Hematopoietic multipotent progenitor cell treated with erythropoietin and hydrocortisone succinate and interleukin-3 and kit ligand, for 15 days (in vitro differentiated cells): ENCODE measurements at places on chromosomes 3 and 15.

DNA sequence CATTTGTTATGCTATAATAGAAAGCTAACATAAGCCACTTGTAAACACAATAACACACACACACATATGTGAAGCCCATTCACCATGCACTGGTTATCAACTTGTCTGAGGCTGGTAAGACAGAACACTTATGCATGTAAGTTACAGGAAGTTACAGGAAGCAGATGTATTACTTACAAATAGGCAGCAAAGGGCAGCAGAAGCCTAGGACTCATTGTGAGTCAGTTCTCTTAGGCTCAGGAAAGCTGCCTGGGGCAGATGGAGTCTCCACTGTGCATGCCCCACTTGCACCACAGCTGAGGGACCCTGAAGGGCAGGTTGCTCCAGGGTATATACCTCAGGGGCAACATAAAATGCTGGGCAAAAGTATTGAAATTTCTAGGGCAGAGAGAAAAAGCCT is 748.8 kb upstream of the CCDC54 start:
- DNase-seq, result no peak

- DNase-seq, result peak; percentile 86
Observed at GRCh38 chr3:42780892-42781700, 8.0 kb upstream of the CCDC13 start.

- no peak for DNase-seq
Observed at GRCh38 chr3:157093096-157093495, 66.9 kb downstream of the CCNL1 start.

GRCh38 chr3:168973206-168973605 is 690.3 kb downstream of the MECOM start:
- no peak for DNase-seq

DNA sequence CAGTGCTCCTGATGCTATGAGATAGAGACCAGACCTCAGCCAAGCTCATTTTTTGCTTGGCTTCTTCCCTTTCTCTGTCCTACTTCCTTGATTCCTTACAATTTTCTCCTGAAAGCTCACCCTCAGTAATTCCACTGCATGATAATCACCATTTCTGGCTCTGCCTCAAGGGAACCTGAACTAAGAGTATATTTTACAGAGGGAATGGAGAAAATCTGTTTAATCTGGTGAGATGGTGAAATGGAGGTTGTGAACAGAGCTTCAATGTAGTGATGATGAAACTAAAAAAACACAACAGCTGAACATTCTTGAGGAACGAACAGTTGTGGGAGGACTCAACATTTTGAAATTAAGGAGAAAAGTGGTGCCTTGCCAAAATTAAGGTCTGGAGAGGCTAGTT is 16.3 kb downstream of the HHLA2 start:
- no peak for DNase-seq

DNA sequence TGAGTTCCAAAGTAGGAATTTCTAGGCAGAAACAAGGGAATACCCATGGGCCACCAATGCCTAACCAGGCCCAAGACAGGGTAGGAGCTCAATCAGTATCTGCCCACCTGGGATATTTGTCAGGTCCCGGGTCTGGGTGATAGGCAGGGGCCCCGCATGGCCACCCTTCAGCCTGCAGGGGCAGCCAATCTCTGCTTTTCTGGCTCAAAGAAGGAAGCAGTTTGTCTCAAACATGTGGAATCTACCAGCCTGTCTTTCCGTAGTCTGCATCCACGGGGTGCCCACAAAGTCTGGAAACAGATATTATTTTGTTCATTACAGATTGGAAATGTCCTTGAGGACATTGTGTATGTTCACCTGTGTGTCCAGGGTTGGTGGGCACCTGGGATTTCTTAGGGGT is 56.2 kb downstream of the CEMIP start:
- DNase-seq, result no peak

- DNase-seq, result no peak
Observed at GRCh38 chr3:69423463-69424155, 37.7 kb upstream of the FRMD4B start.

- no peak for DNase-seq
Observed at GRCh38 chr3:42873221-42873982, 2.3 kb downstream of the CYP8B1 start.

- no peak for DNase-seq
Observed at GRCh38 chr15:69538379-69538778, 85.8 kb downstream of the RPLP1 start.

- no peak for DNase-seq
Observed at GRCh38 chr3:38459499-38460048, 5.9 kb downstream of the ACVR2B start.

DNA sequence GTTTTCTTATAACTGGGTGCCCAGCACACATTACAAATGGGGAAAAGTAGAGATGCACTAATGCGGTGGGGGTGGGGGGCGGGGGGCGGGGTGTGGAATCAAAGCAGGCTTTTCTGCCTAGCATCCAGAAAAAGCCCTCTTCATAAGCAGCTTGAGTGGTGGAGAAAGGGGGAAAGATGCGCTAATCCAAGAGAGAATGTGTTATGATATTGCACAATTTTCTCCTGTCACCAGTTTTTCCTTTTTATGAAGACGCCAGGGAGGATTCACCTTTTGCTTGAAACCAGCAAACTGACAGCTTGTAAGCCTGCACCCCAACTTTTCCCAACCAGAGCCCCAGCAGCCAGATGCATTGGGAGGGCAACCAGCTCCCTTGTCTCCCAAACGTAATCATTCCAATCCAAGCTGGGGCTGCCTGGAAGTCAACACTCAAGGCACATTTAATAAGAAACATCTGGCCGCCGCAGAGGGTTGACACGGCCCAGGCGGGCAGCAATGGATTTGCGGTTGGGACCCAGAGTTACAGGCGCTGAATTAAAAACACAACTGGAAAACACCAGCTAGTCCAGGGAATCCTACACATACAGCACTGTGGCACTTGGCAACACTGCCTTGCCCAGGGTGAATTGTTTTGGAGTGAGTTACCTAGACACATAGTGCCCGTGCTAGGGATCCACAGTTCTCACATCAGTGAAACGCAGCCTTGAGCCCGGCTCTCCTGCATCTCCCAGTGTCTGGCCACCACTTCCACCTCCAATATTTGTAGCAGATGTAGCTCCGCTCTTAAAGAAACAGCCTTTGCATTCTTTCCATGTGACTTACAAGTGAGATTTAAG is 218.5 kb upstream of the PRICKLE2 start:
- no peak for DNase-seq

DNA sequence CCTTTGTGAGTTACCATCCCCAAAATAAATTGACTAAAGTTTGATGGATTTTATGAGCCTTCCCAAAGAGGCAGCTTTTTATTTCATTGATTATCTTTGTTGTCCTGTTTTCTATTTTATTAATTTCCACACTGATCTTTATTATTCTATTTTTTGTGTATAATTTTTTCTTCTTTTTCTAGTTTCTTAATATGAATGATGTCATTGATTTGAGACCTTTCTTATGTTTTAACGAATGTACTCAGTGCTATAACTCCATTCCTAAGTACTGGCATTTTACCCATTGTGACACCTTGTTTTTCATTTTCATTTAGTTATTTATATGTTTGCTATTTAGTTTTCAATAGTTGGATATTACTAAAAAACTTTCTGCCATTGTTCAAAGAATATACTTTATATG is 565.3 kb downstream of the CADM2 start:
- no peak for DNase-seq

GRCh38 chr15:45631776-45632175 is 3.1 kb upstream of the SQOR start:
- no peak for DNase-seq

DNA sequence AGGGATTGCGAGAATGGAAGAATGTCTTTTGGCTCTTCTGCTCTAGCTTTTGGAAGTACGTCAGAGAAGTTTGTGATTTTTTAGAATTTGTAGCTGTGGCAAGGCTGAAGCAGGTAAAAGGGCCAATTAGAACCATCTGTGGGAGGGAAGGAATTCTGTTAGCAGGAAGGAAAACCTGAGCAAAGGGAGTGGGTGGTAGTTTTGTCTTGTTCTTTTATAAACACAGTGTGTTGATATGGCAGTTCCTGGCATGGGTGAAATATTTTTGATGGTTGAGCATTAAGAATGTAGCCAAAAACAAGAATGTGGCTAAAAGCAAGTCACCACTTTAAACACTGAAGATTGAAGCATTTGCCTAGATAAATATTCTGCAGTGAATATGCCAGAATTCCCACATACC is 23.8 kb downstream of the DAG1 start:
- DNase-seq, result no peak

- peak; percentile 29 for DNase-seq
Observed at GRCh38 chr3:20185331-20185678, 701 bp downstream of the SGO1 start.

DNA sequence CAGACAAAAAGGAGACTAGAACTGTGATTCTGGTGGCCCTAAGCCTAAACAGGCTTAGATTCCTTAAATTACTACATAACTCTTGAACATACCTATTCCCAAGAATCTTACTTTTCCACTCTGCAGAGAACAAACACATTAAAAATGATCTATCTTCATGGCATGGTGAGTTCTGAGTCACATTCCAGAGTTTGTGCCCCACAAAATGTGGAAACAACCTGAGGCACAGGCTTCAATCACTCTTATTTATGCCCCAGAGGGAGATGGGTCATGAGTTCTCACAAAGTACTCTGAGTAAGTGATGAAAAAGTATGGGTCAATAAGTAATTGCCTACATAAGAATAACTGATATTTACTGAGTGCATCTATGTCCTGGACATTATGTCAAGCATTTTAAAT is 137.5 kb upstream of the SLC2A2 start:
- DNase-seq, result no peak

GRCh38 chr3:195921334-195921791 is 13.0 kb upstream of the TNK2 start:
- DNase-seq, result no peak

- DNase-seq, result no peak
Observed at GRCh38 chr3:64918989-64919388, 231.2 kb upstream of the ADAMTS9 start.

GRCh38 chr15:36757189-36757814 is 177.9 kb downstream of the CDIN1 start:
- no peak for DNase-seq

DNA sequence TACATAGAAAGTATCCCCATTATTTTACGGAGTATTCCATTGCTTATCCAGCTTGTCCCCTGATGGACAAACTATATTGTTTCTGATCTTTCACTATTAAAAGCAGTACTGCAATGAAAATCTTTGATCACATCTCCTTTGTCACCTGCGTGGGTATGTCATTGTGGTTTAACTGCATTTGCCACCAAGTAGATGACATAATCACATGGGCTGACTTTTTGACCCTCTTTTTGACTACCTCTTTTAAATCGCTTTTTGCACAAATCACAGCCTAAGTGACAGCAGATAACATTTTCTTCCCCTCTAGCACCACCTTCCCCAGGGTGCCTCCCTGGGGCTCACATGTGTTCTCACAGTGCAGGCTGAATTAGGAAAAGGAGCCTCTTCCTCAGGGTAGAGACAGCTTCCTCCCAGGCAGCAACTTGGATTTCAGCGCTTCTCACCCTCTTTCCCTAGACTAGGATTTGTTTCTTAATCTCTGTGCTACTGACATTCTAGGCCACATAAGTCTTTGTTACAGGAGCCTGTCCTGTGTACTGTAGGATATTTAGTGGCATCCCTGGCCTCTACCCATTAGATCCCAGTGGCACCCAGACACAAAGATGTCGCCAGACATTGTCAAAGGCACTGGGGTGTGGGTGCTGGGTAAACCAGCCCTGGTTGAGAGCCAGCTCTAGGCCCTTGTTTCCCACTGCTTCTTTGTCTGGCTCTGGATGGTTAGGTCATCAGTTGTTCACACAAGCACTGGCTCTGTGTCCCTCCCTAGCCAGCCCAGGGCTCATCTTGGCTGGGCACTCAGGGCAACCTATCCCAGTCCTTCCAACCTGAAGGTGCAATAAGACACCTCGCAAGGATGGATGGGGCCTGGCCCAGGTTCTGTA is 1.3 kb upstream of the RBP1 start:
- DNase-seq, result no peak

DNA sequence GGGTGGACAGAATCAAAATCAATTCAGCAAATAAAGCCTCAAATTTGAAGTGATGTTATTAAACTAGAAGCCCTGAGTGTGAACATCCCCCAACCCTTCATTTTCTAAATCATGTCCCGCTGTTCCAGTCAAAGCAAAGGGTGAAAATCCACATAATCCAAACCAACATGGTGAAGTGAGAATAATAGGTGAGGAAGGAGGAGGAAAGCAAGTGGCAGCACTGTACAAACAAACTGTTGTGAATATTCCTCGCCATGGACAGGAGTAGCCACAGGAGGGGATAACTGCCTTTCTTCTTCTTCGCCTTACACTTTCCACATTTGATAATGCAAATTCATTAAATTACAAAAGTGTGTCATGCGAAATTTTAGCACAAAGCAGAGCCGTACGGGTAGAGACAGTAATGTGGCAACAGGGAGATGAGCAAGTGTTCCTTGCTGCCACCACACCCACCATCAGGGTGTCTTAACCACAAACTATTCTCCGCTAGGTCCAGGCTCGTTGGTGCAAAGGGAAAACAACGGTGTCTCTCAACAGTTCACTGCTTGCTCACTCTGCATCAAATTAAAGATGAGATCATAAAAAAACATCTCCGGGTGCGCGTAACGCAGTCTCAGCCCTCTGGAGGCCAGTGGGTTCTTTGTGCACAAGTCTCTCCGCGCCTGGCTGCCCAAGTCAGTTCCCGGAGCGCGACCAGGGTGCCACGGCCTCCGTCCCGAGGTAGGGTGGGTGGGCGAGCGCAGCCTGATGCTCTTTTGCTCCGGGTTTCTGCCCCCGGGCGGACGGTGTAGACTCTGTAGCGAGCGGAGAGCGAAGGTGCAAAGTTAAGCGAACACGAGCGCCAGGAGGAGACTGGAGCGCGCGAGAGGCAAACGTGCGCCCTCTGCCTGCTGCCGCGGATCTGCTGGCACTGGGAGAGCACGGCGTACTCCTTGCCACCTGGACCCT is 6.7 kb downstream of the EPHA3 start:
- DNase-seq, result no peak

DNA sequence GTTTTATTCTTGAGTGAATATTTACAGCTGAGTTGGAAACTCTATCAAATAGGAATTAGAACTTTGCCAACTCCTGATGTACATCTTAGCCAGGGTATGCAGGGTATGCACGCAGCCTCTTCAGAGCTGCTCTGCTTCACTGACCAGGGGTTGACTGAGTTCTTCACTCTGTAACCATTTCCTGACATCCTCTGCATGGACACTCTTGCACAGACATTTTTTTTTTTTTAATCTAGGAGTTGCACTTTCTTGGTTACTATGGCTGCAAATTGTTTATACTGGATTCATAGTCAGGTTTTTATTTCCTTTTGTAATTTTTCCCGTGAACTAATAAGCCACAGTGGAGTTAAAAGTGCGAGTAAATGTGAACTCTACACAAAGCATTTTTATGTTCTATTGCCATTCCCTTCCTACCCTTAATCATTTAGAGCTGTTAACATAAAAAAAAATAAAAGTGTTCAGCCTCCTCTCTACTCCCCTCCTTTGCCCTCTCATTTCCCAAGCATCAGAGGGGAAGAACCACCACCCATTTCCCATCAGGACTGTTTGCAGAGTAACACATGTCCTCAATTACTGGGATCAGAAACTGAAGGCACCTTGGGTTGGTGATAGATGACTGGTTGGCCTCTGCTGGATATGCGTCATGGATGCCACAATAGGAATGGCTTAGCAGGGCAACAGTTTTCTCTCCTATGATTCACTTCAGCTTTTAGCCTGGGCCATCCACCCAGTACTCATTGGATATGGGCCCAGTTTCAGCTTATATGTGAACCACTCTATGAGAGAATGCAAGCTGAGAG is 54.0 kb downstream of the DUT start:
- no peak for DNase-seq
